Activated T-cell treated with anti-CD3 and anti-CD28 coated beads, Interleukin-2, amount 50 U/mL, for 1 hour (primary cell): ENCODE measurements at places on chromosomes 4 and X.

DNA sequence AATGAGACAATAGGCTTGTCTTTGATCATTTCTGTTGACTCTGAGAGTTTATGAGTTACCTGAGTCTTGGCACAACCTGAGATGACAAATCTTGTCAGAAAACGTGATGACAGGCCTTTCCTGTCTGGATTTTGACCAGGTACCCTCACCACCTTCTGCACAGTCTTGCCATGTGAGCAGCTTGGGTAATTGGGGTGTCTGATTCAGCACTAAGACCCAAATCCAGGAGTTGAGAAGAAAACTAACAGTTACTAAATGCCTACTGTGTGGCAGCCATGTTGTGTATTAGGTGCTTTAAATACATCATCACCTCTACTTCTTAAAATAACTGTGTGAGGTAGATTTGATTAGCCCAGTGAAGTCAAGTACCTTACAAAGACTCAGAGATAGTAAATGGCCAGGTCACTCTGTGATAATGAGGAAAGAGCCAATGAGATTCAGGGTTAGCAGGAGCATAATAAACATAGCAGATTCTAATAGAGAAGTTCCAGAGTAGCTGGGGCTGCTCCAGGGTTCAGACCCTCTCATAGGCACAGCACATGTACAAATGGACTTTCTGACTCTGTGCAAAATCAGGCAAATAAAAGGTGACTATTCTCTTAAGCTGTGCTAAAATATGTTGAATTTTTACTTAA lies 2.8 kb downstream of the EREG start:
- DNase-seq: no peak

- no peak for DNase-seq
These were observed 750.2 kb upstream of the HS3ST1 start for GRCh38 chr4:12178614-12179610.

DNA sequence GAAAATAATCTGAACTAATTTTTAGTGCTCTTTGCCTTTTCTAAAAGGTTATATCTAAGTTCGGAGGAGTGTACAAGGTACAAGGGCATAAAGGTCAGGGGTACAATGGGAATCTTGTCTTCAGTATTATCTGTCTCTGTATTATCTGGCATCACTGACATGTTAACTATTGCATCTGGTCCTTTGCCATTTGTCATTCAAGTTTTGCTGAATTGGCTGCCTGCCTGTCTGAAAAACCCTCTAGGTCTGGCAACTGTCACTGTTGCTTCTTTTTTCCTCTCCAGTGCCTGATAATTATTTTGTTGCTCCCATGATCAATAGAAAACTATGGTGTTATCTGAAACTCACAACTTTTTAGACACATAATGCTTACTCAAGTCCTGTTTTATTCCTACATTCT lies 112.5 kb upstream of the STK26 start:
- DNase-seq: no peak

DNA sequence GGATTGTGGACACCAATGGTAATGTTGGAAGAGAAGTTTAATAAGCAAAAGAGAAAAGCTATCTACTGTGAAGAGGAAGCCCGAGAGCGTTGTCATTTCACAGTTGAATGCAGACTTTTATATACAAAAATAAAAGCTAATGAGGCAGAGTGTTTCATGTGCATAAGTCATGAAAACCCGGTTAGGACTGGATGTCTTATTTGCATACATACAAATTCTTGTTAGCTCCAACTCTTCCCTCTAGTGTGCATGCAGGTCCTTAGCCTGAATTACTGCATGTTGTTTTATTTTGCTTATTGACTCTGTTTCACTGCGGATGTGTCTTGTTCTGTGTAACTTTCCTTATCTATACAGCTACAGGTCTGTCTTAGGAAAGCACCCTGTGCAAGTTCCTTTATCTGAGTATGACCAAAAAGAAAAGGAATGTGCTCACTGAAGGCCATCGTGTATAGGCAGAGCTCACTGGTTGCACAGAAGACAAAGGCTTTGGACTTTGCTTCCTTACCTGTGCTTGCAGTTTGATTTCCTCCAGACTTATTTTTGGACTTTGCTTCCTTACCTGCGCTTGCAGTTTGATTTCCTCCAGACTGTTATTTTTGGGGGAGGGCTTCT lies 25.1 kb upstream of the UGT2B11 start:
- DNase-seq: no peak

GRCh38 chr4:95304898-95305297 lies 243.9 kb downstream of the UNC5C start:
- DNase-seq: no peak

DNA sequence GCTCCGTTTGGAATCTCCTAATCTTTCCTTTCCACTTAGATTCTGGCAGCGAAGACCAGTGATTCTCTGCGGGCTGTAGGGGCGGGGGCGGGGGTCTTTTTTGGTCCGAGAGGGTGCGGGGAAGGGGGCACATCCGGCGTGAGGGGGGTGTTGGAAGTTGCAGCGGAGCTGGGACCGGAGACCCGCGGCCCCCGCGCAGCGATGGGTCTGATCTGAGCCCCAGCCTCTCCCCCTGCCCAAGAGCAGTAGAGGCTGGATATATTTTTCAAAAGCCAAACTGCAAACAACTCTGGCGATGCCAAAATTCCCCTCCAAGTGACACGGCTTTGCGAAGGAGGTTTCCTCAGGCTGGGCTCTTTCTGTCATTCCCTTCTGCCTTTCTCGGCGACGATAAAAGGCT lies 355 bp downstream of the GRID2 start:
- no peak for DNase-seq

- no peak for DNase-seq
These were observed 505.4 kb upstream of the FAM241A start for GRCh38 chr4:111639876-111640275.

GRCh38 chrX:53940180-53940579 lies 104.1 kb downstream of the PHF8 start:
- no peak for DNase-seq

DNA sequence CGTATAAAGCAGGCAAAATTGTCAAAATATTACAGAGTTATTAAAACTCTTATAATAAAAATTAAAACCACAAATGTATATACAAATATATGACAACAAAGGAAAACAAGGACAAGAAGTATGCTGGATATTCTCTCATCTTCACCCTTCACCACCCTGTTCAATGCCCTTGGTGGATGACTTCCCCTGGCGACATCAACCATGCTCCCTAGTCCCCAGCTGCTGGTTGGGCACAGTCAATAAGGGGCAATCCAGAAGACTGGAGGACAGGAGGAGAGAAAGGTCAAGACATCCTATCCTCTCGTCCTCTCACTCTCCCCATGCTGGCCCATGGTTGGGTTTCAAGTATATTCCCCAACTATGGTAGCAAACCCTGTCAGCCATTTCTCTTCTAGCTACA lies 71.2 kb downstream of the CXCL13 start:
- no peak for DNase-seq

- no peak for DNase-seq
These were observed 54.3 kb downstream of the NRK start for GRCh38 chrX:105876658-105877057.

- DNase-seq: no peak
These were observed 263.0 kb downstream of the FRMPD4 start for GRCh38 chrX:12401252-12401651.

- DNase-seq: no peak
These were observed 149.6 kb upstream of the CTSO start for GRCh38 chr4:156103311-156103710.

- no peak for DNase-seq
These were observed 545.2 kb downstream of the C4orf33 start for GRCh38 chr4:129641179-129641578.

DNA sequence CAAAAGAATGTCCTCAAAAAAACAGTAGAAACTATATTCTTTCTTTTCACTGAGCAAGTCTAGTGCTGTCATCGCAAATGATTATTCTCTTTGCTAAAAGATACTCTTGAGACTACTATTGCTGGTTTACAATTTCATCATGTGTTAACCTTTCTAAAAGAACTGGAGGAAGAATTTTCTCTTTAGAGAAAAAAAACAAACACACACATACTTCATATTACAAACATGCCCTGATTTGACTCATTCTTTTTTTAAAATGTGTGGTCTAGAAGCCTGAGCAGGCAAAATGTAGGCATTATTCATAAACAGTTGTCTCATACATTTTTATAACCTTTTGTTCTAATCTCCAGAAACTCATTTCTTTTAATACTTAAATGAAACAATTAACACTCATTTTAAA lies 60.6 kb upstream of the FAT4 start:
- DNase-seq: no peak
